COLO829 (cell line): ENCODE measurements at places on chromosomes 13 and 19.

GRCh38 chr13:81388400-81388799 is 1047.5 kb upstream of the SPRY2 start:
- no peak for DNase-seq

- no peak for DNase-seq
Observed at GRCh38 chr19:37969695-37970094, 62.7 kb downstream of the SIPA1L3 start.

DNA sequence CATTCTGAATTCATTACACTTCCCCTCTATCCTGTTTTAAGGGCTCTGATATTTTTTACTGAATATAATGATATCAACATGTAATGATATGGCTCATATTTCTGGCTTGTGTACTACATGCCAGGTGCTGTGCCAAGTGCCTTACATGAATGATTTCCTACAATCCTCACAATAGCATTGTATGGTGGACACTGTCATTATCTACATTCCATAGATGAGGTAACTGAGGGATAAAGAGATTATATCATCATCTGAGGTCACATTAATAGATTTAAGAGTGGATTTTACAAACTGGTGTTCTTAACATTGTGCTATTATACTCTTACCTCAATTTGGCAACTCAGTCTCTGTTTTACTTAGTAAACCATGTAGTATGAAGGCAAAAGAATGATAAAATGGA is 502.0 kb downstream of the LIG4 start:
- DNase-seq: no peak

- no peak for DNase-seq
Observed at GRCh38 chr13:50226515-50227155, 211.4 kb downstream of the KCNRG start.

DNA sequence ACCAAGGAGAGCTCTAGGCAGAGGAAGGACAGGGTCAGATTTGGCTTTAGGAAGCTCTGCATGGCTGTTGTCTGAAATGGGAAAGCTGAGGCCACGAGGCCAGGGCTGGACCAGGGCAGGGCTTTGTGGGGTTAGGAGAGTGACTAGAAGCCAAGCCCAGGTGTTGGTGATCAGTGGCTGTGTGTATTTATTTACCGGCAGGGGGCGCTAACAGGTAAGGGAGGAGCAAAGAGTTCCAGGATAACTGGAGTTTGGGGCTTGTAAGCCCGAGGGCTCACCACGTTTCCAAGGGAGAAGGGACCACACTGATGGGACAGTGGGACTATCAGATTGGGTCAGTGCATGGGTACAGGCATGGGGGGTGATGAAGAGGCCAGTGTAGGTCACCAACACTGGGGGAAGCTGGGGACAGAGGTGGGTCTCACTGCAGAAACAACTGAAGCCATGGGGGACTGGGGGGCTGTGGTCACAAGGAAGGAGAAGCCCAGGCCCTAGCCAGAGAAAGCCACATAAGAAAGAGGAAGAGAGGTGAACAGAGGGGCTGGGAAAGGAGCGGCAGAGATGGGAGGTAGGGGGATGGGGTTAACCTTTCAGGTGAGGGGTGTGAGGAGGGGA is 3.9 kb downstream of the TMEM147 start:
- peak; percentile 75 for DNase-seq

- DNase-seq: no peak
Observed at GRCh38 chr13:43648733-43649132, 138.0 kb downstream of the ENOX1 start.

GRCh38 chr13:112876305-112877000 is 92.6 kb upstream of the MCF2L start:
- DNase-seq: no peak

DNA sequence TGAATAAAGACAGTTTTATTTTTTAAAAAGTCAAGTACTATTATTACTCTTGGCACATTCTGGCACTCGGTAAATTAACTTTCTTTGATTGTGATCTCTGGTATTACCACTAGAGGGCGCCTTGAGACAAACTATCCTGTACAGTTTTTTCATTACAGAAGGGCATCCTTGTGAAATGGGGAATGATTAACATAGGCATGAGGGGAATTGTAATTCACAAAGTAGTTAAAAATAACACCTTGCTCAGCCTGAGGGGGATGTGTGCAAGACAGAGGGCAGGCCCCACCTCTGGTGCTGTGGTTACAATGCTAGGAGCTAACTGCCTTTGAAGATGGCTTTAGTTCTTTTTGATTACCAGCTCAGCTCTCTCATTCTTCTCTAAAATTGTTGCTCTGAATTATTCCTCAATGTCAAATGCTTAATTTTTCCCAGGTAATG is 24.2 kb upstream of the C1QTNF9B start:
- DNase-seq: peak; percentile 40

GRCh38 chr13:114296902-114297301 is 15.5 kb downstream of the UPF3A start:
- no peak for DNase-seq

DNA sequence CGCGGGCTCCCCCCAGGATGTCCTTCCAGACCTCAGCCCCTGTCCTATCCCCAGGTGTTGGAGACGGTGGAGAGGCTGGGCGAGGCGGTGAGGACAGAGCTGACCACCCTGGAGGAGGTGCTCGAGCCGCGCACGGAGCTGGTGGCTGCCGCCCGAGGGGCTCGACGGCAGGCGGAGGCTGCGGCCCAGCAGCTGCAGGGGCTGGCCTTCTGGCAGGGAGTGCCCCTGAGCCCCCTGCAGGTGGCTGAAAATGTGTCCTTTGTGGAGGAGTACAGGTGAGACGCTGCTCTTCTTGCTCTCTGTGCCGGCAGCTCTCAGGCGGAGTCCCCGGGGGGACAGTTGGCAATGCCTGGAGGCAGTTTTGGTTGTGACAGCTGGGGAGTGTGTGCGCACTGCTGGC is 6.9 kb downstream of the TTYH1 start:
- no peak for DNase-seq

DNA sequence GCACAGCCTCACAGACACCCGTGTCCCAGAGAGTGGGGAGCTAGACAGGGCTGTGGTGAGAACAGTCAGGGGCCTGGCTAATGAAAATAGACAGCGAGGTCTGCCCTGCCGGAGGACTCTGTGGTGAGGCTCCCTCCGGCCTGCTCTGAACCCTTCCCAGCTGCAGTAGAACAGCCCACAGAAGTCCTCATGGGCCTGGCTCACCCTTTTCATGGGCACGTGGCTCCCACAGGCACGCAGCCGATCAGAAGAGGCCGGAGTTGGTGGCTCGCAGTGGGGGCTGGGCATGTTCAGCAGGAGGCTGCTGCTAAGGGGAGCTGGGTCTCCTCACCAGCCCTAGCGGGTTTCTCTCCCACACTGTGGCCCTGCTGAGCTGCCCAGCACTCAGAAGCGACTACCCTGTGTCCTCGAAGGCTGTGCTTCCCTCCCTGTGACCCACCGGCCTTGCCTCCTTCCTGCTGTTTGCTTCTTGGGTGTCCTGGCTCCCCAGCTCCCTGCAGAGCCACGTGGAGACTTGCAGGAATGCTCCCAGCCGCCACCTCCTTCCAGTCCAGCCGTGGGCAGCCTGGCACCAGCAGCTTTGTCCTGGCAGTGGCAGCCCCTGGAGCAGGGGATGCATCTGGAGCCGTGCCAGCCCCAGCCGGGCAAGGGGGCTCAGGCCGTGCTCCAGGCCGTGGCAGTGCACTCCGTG is 138.7 kb downstream of the KDM4B start:
- no peak for DNase-seq

DNA sequence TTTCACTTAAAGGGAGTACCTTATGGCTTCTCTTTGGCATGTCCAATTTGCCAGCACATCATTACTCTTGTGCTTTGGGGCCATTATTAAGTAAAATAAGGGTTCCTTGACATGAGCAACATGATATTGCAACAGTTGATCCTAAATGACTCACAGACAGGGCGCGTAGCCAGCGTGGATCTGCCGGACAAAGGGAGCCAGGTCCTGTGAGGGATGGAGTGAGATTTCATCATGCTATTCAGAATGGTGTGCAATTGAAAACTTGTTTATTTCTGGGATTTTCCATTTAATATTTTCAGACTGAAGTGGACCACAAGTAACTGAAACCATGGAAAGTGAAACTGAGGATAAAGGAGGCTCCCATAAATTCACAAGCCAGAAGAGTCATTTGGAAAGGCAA is 48.6 kb upstream of the WASF3 start:
- DNase-seq: no peak

DNA sequence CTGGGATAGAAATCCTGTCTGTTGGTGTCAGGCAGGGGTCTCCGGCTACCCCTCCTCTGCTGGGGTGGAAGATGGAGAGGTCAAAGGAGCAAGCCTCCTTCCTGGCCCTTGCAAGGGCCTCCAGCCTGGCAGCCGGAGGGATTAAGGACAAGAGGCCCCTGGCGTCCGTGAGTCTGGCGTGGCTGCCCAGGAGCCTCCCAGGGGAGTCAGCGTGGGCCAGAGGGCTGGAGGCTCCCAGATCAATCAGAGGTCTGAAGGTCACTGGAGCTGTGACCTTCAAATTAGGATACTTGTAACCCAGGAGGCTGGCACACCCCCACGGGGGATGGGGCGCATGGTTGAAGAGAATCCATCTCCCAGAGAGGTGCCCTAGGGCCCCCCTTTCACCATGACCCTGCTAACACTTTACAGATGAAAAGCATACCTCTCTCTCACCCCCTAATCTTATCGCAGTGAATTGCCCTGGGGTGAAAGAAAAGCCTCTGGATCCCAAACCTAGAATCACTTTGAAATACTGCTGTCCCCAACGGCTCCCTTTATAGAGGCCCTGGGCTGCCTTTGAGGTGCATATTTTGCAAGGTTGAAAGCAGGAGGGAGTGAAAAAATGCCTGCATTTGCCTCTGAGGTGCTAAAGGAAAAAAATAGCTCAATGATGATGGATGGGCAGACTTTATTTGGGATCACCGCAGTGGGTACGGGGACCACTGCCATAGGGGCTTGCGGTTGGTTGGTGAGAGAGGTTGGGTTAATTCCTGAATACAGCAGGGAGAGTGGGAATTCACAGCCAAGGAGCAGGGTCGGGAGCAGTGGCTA is 44.9 kb upstream of the PEG3 start:
- DNase-seq: no peak

DNA sequence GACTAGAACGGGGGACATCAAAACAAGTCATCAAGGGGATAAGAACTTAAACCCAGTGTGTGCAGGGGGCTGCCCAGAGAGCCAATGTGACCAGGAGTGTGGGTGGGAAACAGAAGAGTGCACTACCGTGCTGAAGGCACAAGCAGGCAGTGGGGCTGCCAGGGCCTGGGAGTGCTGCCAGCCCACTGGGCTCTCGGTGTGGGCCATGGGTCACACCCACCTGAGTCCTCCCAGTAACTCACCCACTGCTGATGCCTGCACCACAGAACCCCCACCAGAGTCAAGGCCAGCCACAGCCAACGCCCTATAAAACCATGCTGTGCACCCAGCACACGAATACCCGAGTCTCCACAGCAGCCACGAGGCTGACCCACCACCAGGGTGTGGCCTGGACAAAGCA is 8.5 kb downstream of the MED26 start:
- DNase-seq: no peak

DNA sequence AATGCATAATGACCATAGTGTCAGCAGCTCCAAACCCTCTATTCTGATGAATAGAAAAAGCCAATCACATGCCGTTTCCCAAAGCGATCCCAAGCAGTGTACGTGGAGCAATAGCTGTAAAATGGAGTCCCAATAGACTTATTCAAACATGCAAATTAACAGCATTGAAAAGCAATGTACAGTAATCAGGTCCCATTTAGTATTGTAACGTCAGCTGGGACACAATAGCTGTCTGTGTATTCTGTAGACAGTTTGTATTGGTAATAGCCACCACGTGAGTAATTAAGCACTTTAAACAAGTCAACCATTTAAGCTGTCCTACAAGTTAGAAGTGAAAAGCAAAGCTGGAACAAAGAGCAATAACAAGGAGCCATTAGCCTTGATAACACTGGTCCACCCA is 698.2 kb downstream of the PCDH17 start:
- no peak for DNase-seq

- DNase-seq: no peak
Observed at GRCh38 chr13:39538816-39539790, 63.9 kb downstream of the LHFPL6 start.

- DNase-seq: no peak
Observed at GRCh38 chr13:49254007-49254406, 6.3 kb downstream of the CDADC1 start.

DNA sequence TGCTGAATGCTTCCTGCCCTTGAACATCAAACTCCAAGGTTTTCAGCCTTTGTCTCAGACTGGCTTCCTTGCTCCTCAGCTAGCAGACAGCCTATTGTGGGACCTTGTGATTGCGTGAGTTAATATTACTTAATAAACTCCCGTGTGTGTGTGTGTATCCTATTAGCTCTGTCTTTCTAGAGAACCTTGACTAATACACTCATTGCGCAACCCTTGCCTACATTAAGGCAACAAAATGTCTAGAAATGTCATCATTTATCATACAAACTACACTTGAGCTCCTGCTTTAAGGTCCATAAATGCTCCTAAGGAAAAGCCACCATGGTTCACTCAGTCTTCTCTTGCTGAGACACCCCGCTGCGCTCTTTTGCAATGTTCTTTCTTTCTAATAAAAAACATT is 2861.0 kb downstream of the PCDH9 start:
- DNase-seq: no peak

DNA sequence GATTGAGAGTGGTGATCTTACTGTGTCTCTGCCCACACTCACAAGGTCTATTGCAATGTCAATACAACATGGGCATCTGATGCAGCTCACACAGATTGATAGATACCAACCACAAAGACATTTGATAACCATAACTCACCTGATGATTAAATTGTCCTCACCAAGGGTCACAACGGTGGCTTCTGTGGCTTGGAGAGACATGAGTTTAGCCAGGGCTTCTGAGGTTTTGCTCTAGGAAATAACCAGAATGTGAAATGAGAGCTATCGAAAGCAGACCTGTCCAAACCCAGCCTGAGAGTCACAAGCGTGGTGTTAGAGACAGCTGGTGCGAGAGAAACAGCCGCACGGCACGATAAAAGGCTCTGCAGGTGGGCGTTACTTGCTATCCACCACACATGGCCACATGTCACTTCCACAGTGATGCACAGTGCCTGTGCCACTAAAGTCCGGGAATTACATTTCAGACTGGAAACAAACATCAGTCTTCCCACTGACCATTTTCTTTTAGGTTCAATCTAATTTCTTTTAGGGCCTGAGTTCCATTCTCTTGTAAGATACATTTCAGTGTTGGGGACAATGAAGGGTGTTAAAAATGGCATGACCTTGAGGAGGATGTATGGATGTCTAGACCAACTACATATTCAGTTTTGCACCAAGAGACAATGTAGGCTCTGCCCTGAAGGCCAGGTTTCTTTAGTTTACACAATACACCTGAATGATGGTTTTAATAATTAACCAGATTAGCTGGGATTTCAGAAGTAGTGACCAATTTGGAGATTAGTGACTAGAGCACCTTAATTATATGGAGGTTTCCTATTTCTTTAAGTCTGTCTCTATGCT is 53.7 kb downstream of the ATP7B start:
- DNase-seq: no peak

DNA sequence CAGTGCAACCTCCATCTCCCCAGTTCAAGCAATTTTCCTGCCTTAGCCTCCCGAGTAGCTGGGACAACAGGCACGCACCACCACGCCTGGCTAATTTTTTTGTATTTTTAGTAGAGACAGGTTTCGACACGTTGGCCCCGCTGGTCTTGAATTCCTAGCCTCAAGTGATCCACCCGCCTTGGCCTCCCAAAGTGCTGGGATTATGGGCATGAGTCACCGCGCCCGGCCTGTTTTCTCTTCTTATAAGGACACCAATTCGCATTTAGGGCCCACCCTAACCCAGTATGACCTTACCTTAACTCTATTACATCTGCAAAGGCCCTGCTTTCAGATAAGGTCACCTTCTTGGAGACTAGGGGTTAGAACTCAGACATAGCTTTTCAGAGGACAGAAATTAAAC is 35.1 kb downstream of the TMEM161A start:
- no peak for DNase-seq

- DNase-seq: no peak
Observed at GRCh38 chr13:71489041-71489440, 378.0 kb downstream of the DACH1 start.
